Esophagus squamous epithelium (tissue), 5 donors: ENCODE measurements at places on chromosomes 11 and 22.

GRCh38 chr11:128707681-128708080 is 13.8 kb downstream of the FLI1 start:
- no peak for DNase-seq

- DNase-seq: no peak
Measured at GRCh38 chr22:44661659-44662569, 40.1 kb upstream of the PRR5 start.

- no peak for DNase-seq
Measured at GRCh38 chr11:67165623-67166022, 46.6 kb downstream of the KDM2A start.

GRCh38 chr11:6397636-6398035 is 7.4 kb downstream of the SMPD1 start:
- DNase-seq: no peak

DNA sequence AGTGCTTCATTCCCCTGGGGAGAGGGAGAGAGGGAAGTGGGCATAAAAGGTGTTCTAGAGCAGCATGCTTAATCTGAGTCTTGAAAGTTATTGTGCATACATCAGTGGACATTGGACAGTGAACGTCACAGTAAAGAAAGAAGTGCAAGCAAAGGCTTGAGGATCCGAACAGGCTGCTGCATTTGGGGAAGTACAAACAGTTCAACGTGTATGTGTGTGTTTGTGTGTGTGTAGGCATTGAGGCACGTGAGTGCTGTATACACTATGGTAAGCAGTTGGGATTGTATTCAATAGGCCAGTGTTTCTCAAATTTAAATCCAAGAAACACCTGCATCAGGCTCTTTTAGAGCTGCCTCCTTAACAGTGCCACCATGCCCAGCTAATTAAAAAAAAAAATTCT is 10.4 kb upstream of the EIF3M start:
- no peak for DNase-seq
